Stimulated activated naive CD8-positive, alpha-beta T cell treated with anti-CD3 and anti-CD28 coated beads, Interleukin-15, Interleukin-2, amounts not matched to agents 100 U/mL and 50 U/mL, for 24 hours (primary cell): ENCODE measurements at places on chromosomes 12 and 14.
A peak's percentile ranks its signal among the peaks of the same experiment; 100 is the strongest.

DNA sequence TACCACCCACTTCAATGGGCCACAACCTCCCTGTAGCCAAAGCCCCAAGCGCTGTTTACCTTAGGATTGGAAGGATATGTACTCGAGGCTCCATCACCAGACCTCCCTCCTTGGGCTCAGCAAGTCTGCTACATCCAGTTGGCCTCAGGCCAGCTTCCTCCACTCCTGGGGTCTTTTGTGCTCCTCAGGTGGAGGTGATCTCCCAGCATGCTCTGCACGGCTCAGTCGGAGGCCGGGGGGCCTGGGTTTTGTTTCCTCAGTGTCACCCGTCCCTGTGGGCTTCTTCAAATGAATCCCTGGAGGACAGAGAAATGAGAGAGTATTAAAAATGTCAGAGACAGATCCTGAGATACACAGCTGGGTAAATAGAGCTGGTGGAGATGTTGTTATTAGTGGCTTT lies 723.1 kb upstream of the TBX3 start:
- no peak for DNase-seq

DNA sequence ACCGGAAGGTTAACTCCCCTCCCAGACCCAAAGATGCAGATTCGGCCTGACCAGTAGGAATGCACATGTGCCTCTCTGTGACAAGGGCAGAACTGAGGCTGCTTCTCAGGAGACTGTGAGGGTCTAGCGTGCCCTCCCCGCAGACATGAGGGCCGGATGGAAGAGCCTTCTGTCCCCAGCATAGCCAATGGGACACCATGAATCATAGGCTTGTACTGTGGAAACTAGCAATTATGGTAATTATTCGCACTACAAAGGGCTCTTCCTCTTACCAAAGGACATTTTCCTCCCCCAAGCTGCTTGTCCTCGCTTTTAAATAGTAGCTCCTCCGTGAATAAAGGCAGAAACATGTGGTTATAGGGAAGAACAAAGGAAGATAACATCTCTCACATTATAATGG lies 6.2 kb downstream of the COA8 start:
- no peak for DNase-seq

DNA sequence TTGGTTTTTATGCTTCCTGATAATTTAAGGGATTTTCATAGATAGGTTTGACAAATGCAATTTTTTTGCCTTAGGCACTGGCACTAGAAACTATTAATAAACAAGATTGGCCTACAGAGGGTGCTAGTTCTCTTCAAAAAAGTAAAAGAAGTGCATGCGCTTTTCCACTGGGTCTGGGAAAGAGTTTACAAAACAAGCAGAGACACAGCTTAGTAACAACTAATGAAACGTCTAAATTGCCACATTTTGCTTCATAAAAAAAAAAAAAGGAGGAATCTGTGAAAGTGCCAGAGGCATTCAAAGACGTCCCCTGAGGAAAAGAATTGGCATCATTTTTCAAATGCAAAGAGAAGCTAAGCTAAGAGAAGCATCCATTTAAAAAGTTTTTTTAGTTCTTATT lies 58.3 kb upstream of the EEA1 start:
- DNase-seq = no peak

DNA sequence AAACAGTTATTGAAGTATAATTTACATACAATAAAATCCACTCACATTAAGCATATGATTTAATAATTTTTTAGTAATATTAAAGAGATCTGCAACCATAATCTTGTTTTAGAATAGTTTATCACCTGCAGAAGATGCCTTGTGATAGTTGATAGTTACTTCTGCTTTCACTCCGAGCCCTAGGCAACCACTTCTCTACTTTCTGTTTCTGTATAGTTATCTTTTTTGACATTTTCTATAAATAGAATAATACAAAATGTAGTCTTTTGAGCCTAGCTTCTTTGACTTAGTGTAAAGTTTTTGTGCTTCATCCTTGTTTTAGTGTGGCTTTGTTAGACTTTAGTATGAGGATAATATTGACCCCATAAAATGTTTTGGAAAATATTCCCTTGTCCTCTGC lies 111.0 kb downstream of the MNAT1 start:
- no peak for DNase-seq

DNA sequence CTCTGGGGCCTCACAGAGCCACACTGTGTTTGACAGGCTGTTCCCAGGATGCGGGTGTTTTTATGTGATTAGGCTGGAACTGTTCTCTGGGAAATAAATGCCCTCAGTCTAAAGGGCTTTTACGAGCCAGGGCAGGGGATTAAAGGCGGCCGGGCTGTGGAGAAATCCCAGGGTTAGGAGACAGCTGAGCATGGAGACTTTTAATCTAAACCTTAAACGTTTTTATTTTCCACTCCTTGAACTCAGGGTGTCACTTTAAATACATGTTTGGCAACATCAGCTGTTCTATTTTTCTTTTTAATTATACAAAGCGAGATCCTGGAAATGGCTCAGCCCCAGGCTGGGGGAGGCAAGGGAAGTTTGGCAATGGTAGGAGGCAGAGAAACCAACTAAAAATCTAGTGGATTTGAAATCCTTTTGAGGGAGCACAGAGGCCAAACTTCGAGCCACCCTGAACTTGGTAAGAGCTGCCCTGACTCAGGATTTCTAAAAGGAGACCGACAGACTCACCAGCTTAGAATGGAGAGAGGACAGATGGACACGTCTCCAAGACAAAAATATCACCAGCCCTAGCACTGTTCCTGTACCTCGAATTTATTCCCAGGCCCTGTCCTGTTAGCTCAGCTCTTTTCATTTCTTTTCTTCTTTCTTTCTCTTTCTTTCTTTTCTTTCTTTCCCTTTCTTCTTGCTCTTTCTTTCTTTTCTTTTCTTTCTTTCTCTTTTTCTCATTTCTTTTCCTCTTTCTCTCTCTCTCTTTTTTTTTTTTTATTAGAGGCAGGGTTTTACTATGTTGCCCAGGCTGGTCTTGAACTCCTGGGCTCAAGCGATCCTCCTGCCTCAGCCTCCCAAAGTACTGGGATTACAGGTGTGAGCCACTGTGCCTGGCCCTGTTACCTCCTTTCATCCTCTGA lies 15.8 kb upstream of the ORAI1 start:
- DNase-seq = no peak

- no peak for DNase-seq
These were observed 754 bp downstream of the ZNF605 start for GRCh38 chr12:132955094-132956010.

DNA sequence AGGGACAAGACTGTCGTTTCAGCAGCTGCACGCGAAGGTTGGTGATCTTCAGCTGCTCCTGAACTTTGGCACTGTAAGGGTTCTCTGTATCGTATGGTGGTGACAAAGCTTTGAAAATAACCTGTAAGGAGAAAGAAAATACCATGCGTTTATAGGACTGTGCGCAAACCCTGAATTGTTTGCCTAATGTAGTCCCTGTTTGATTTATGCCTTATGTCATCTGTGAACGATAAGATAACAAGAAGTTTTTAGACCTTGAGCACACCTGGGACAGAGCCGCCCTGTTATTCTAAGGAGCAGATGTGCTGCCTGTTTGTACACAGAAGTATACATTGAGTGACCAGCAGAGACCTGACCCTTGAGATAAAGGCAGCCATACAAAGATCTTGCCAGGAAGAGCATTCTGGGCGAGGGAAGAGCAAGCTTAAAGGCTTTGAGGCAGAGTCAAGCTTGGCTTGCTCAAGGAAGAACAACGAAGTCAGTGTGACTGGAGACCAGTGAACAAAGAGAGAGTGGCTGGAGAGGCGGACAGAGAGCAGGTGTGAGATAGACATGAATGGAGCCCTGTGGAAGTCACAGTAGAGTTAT lies 52.4 kb downstream of the NTN4 start:
- no peak for DNase-seq

GRCh38 chr14:87632796-87633195 lies 360.2 kb downstream of the GALC start:
- DNase-seq = no peak

DNA sequence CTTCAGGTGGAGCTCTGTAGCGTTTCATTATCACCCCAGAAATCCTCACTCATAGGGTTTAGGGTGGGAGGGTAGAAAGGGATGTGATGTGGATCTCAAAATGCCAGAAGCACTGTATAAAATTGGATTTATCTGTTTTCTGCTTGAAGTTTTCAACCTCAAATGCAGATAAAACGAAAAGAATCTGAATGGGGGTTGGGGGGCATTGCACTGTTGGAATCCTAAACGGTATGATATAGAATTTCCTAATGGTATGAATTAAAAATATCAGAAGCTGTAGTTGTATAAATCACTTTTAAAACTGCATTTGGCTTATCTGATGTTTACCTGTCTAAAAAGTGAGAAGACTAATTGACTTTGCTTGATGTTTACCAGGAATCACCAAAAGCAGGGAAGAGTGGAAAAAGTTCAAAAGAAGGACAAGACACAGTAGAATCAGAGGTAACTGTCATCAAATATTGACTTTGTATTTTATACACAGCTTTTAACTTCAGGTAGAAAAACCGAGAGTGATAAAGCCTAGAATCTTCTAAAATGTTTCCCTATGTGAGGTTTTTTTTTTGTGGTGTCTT lies 1.1 kb downstream of the PPP2R5C start:
- no peak for DNase-seq

GRCh38 chr12:28180786-28181185 lies 9.5 kb upstream of the CCDC91 start:
- DNase-seq = no peak

DNA sequence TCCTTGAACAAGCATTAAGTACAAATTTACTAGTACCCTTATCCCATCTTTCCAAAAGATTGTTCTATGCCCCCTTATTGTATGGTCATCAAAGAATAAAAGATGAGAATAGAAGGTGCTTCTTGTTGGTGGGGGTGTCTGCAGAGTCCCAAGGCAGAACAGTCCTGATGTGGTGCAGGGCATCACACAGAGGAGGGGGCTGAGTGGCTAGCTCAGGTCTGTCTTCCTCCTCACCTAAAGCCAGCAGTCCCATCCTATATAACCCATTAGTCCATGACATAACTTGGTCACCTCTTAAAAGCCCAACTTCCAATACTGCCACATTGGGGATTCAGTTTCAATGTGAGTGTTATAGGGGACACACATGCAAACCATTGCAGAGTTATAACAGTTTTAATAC lies 9.9 kb downstream of the LRRC10 start:
- DNase-seq = no peak

DNA sequence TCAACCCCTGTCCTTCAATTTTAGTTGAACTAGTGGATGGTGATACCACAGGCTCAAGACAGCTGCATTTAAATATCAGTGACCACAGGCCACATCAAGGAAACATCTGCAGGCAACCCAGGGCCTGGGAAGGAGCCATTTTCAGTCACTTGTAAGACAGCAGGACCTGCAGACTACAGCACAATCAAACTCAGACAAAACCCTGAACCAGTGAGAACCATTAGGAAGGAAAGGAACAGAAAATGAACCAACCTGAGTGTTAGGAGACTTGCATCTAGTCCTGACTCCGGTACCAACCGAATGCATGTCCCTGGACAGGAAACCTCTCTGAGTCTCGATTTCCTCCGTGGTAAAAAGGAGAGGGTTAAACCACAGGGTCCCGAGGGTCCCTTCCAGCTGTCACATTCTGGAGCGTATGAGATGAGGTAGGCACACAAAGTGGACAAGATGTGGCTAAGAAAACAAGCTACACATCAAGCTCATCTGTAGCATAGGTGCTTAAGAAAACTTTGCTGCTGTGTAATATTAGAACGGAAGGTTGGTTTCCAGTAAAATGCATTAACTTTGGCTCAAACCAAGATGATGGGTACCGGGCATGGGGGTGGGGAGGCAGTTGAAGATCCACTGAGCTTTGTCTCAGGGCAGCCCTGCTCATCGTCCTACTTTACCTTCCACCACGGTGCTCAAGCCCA lies 1.6 kb upstream of the CDKN1B start:
- DNase-seq = peak; percentile 61
